ENCODE measurements at places on chromosomes 6 and 20.

DNA sequence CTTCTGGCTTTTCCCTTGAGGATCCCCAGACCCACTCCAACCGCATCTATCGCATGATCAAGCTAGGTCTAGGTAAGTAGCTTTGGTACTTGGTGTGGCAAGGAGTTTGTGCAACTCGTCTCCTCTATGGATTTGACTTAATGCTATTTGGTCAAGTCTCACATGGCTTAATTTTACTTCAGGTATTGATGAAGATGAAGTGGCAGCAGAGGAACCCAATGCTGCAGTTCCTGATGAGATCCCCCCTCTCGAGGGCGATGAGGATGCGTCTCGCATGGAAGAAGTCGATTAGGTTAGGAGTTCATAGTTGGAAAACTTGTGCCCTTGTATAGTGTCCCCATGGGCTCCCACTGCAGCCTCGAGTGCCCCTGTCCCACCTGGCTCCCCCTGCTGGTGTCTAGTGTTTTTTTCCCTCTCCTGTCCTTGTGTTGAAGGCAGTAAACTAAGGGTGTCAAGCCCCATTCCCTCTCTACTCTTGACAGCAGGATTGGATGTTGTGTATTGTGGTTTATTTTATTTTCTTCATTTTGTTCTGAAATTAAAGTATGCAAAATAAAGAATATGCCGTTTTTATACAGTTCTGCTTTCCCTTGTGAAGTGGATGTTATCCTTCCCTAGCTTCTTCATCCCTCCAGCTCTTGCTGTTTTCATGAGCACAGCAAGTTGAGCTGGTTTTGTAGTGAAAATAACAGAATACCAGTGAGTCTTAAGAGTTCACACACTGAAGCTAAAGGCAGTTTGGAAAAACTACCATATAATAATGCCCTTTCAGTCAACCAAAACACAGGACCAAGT lies 3.8 kb downstream of the SLC35B2 start:
- DNase-seq, result peak; percentile 64

DNA sequence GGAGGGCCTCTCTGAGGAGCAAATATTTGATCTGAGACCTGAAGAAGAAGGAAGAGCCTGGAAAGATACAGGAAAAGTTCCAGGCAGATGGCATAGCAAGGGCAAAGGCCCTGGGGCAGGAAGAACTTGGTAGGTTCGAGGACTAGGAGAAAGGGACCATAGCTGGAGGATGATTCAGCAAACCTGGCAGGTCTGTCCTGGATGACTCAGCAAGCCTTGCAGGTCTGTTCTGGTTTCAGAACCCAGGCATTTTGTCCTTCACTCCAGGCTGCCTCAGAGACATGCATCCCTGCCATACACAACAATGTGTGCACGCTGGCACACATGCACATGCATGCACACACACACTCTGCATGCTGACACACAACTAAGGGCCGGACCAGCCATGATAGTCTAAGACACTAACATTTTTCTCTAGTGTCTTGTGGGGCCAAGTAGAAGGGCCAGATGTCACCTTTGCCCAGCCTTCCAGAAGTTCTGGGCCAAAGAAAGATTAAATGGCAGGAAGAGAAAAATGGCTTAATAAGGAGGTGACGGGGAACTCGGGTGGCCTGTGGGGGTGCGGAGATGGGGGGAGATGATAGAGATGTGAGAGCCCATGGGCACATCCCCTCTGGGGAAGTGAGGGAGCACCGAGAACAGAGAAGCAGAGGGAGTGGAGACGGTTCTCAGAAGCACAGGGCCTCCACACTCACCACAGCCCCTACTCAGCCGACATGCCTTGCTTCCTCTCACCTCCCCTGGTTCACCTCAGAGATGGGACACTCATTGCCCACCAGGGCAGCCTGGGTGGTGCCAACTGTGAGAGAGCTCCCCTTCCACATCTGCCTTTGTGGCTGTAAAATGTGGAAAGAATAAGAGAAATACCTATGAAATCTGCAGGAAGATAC lies 15.4 kb upstream of the TRIB3 start:
- DNase-seq, result no peak

- DNase-seq, result no peak
Observed at GRCh38 chr6:140101818-140102217, 727.4 kb upstream of the CITED2 start.

DNA sequence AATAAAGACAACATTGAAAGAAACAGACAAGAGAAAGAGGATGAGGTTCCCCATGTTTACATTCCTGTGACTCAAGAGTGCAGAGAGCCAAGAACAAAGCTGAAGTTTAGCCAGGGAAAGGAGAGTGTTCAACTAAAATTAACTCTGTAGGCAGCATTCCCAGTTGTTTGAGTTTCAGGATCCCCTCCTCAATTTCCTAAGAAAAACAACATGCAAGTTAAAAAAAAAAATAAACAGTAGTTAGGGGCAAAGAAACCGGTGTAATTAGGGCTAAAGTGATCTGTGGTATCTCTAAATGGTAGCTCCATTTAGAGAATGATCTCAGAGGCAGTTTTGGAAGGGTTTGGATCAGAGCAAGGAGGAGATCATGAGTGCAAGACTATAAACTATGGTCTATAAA lies 30.9 kb upstream of the RAB23 start:
- DNase-seq, result no peak

DNA sequence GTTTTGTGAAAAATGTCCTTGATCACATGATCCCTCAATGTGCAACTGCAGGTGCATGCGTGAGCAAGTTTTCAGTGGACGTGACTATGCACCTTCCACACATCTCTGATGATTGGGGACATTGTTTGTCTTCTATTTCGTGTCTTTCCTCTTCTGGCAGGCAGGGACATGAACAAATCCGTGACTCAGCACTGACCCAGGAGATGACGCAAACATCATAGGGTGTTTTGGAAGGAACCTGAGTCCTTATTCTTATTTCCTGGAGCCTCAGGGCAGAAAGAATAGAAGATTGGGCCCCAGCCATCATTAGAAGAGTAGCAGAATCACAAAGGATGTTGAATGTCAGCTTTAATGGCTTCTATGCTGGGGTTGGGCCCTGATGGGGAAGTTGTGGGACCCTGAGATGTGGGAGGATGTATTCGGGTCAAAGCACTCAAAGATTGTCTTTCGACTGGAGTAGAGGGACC lies 11.9 kb upstream of the SIRPD start:
- no peak for DNase-seq

DNA sequence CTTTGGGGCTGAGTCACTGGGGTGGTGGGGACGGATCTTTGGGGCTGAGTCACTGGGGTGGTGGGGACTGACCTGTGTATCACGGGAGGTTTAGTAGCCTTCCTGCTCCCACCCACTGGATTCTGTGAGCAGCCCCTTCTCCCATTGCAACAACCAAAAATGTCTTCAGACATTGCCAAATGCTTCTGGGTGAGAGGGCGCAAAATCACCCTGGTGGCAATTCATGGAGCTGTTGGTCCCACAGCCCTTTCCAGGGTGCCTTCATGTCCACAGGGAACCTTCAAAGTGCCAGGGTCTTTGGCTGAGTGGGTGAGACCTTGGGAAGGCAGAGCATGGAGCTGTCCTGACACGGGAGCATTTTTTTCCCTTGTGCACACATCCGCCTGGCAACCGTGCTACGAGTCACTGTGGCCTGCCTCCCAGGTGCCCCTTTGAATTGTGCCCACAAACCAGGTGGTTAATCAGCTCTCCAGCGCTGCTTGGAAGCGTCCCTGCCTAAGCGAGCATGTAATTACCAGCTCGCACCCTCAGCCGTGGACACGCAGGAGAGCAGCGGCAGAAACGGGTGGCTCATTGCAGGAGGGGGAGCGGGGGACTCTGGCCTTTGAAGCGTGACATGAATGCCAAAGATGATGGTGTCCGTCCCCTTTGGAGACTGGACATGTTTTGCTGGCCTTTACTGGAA lies 27.4 kb upstream of the APCDD1L start:
- DNase-seq, result no peak

DNA sequence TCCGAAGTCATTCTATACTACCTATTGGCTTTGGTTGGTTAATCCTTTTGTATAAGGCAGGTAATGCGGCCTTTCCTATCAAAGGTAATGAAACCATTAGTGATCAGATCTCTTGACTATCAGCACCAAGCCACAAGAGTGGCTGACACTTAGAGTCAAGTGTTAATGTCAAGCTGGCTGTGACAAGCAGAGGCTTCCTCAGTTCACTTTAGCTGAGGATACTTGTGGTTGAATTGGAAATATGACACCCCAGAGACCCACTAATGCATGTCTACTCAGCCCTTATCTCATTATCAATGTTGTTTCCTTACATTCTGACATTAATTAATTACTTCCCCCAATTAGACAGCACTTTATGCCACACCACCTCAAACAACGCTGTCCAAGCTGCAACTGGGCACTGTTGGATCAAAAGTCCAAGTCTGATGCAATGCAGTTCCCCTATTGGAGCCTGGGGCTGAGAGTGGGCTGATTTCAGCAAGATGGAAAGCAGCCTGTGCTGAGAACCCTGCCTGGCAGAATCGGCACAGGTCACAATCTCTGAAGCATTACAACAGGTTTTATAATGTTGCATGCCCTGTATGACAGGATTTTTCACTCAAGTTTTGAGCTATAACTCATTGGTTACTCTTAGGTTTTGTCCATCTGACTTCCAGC lies 273.5 kb downstream of the COL12A1 start:
- no peak for DNase-seq

DNA sequence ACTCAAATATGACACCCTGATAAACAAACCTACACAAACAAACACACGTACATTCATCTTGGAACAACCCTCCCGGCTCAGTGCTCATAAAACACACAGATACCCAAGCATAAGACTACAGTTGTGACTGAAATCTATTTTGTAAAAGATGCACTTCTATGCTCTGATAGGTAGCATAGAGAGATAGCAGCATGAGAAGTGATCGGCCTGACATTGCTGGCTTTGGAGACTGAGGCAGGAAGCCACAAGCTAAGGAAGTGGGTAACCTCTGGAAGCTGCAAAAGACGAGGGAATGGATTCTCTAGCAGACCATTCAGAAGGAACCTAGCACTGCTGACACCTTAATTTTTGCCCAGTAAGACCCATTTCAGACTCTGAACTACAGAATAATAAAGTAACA lies 1.6 kb upstream of the RNF39 start:
- no peak for DNase-seq

- no peak for DNase-seq
Observed at GRCh38 chr6:7919871-7920270, 9.3 kb upstream of the TXNDC5 start.

GRCh38 chr6:120498711-120499110 lies 835.6 kb downstream of the TBC1D32 start:
- DNase-seq, result no peak

GRCh38 chr6:90414352-90414751 lies 117.7 kb upstream of the BACH2 start:
- no peak for DNase-seq

DNA sequence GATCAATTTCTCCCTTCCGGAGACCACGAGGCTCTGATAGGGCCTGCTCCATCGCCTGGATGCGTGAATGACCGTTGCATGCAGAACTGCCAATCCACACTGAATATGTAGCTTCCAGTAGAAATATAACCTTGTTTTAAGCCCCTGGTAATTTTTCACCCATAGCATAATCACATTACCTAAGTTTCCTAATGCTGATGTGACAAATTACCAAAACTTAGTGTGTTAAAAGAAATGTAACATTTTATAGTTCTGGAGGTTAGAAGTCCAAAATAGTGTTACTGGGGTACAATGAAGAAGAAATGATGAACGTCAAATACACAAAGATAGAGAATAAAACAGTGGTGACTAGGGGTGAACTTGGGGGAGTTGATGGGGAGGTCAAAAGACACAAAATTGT lies 22.0 kb upstream of the SIRPD start:
- no peak for DNase-seq

All from activated CD4-positive, alpha-beta T cell treated with anti-CD3 and anti-CD28 coated beads, Interleukin-2, amount 50 U/mL, for 1 hour (primary cell).